ENCODE measurements at places on chromosomes 13 and 19.

DNA sequence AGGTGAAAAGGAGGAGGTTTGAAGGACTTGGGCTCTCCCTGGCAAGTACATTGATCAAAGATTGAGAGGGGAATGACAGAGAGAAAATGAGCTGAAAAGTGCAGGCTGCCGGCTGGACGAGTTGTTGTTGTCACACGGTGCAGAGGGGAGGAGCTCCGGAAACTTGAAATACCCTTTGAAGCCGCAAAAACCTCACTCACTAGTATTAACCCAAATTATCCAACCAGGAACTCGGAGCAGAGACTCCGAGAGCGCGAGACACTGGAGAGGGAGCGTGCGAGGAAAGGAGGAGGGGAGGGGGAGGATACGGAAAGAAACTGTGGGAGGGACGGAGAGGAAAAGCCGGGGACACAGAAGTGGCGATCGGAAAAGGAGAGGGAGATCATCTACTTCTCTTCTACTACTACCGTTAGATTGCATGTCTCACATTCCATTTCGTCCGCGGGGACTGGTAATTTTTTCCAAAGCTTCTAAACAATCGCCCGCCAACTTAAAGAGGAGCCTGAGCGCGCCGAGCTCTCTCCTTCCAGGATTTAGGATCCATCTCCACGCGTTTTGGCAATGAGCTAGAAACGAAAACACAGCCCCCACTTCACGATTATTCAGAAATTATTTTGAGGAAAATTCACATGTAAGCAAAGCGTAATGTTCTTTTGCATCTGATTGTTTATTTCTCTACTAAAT lies at the start of gene DACH1:
TSS of gene DACH1 (minus strand) at position 74 of the 684 bp plus-strand sequence.
- DNase-seq: peak; percentile 78

DNA sequence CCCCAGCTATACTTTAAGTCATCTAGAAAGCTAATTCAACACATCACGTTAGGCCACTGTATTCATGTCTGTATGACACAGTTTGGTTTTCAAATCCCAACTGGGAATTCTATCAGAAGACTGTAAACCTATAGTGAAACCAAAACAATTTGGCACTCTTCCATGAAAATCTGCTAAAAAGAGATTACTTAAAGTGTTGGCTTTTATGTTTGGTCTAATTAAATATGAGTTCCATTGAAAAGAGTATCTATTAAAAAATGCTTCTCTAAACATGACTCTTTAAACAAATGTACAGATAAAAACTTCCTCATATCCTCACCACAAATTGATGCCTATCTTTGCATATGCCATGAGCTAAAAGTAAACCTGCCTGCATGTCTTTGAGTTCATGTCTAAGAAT lies 25.4 kb downstream of the PCDH9 start:
- DNase-seq: no peak

DNA sequence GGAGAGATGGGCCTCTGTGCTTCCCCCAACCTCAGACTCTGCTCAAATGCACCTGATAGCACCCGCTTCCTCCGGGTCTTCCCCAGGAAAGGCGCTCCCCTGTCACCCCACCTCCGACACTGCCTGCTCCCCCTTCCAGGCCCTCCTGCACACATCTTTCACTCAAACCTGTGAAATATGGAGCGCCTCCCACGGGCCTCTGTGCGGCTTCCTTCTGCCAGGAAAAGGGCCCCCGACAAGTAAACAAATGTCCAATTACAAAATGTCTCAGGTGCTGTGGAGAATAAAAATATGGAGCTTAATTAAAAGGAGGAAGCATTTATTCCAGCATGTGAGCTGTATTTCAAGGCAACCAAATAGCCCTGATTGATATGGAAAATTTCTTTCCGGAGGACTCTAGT lies 15.6 kb upstream of the CCNE1 start:
- DNase-seq: no peak

DNA sequence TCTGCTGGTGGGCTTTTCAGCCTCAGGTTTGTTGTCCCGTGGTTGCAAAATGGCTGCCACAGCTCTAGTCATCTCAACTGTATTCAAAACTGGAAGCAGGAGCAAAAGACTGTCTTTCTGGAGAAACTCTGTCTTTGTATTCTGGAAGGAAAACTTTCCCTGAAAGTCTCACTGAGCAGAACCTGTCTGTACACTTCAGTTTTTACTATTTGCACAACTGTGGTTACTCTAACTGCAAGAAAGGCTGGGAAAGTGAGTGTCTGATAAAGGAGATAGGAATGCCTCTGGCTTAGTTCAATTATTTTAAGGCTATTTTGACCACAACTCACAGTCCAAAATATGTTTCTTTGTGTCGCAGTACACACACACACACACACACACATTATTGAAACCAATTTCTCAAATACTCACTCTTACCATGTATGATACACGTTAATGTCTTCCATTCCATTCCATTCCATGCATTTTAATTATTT lies 49.7 kb upstream of the EHD2 start:
- no peak for DNase-seq

DNA sequence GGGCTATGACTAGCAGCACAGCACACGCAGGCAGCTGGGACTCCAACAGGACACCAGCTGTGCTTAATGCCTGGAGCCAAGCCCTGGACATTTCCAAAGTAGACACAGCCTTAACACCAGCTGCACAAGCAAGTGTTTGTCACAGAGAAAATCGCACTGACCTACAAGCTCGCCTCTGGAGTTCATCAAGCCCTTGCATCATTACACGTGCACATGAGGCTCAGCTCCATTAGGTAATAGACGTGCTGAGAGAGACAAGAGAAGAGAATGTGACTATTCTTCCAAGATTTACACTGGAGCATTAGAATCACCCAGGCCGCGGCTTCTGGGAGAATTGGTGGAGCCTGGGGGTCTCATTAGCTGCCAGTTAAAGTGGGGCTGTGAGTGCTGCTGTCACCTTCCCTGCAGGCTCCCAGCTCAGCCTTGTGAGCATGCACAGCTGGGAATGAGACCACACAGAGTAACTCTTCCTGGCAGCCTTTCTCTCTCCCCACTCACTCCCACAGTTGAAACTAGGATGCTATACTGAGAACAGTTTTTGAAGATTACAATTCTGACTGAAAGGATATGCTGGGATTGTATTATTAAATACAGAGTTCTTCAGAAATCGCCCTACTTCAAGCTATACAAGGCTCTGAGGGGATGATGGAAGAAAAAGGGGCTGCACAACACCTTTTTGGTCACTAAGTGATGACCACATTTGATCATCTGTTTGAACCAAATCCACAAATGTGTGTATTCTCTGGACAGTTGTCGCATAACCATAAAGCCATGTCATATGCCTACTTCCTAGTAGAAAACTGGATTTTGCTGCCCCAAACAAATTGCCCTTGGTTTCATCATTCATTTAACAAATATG lies 10.5 kb downstream of the STOML3 start:
- DNase-seq: no peak

- DNase-seq: no peak
These were observed 74.0 kb upstream of the POMP start for GRCh38 chr13:28584873-28585381.

GRCh38 chr19:4556597-4557127 lies 2.8 kb downstream of the SEMA6B start:
- peak; percentile 83 for DNase-seq

- no peak for DNase-seq
These were observed 29.4 kb upstream of the NDFIP2 start for GRCh38 chr13:79451500-79451962.
